ENCODE measurements at places on chromosomes 13 and 19. TPM values are rescaled to one million over a fixed set of nuclear protein-coding genes. Genes with fewer than 3 reads are reported as not detected.

GRCh38 chr19:50780753-50781435 is 9.3 kb upstream of the ACP4 start:
- DNase-seq: no peak

GRCh38 chr13:83453723-83454122 is 428.6 kb downstream of the SLITRK1 start:
- DNase-seq: no peak

DNA sequence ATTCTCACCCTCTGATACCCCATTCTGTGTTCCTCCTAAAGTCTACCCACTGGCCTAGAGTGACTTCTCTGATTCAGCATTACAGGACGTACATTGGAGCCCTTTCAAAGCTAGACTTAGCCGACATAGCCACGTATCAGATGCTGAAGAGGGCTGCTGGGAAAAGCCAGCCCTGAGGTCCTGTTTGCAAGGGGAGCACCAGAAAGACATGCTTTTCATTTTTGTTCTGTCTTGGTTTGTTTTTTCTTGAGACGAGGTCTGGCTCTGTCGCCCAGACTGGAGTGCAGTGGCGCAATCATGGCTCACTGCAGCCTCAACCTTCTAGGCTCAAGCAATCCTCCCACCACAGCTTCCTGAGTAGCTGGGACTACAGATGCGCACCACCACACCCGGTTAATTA is 6.3 kb upstream of the ZSWIM4 start:
- DNase-seq: peak; percentile 80

GRIK5 gene
- total RNA-seq: 0.08 TPM

ZNF99 gene
- not detected for total RNA-seq

SRRM5 gene
- total RNA-seq: not detected

Data from fibroblast of the aortic adventitia (primary cell).